ENCODE measurements at places on chromosomes 2 and 18. TPM values are rescaled to one million over a fixed set of nuclear protein-coding genes. Genes with fewer than 3 reads are reported as not detected.

SCYGR7 gene
- total RNA-seq: not detected

CYTIP gene
- total RNA-seq: 0.82 TPM

RMC1 gene
- total RNA-seq: 21.3 TPM

UCN gene
- total RNA-seq: 1.1 TPM

SPC25 gene
- not detected for total RNA-seq

CHRNG gene
- not detected for total RNA-seq

ANXA4 gene
- total RNA-seq: 36.9 TPM

REG3A gene
- total RNA-seq: not detected

NEU2 gene
- not detected for total RNA-seq

PRKAG3 gene
- total RNA-seq: 0.41 TPM
